ENCODE measurements at places on chromosomes 1 and 21. TPM values are rescaled to one million over a fixed set of nuclear protein-coding genes. Genes with fewer than 3 reads are reported as not detected.
A peak's percentile ranks its signal among the peaks of the same experiment; 100 is the strongest.

The ZMYND12 gene
- 0.91 TPM for total RNA-seq

The TMEM200B gene
- 28.3 TPM for total RNA-seq

The TFF3 gene
- not detected for total RNA-seq

The FMO1 gene
- not detected for total RNA-seq

The SHE gene
- 0.47 TPM for total RNA-seq

The PLA2G4A gene
- 10.1 TPM for total RNA-seq

The MRTO4 gene
- 32.0 TPM for total RNA-seq

The CNKSR1 gene
- total RNA-seq = 50.2 TPM

- no peak overlapping the region for H3K4me3 ChIP-seq
- no peak for DNase-seq
- peaks cover 5% of the 10 kb centered on the region for H3K27me3 ChIP-seq
- H3K27ac ChIP-seq = no peak overlapping the region
- H3K4me1 ChIP-seq = no peaks in the 10 kb centered on the region
- H3K36me3 ChIP-seq = no peaks in the 10 kb centered on the region
Measured at GRCh38 chr1:64410217-64410616, 59.7 kb upstream of the CACHD1 start.

DNA sequence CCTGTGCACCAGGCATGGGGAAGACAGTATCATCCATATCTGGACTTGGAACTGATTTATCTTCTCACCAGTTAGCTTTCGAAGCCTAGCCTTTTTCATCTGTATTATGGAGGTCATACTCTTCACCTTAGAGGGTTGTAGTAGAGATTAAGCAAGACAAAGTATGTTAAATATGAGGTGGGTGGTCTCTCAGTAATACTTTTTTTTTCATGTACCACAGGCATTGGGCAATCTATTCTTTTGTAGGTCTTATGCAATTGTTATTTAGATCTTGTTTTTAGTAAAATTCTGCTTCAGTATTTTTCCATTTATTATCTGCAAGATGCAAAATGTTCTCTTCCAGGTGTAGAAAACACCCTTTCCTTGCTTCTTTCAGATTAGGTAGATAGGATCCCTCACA lies 35.2 kb upstream of the OR2B11 start:
- H3K27ac ChIP-seq = no peak overlapping the region
- no peaks in the 10 kb centered on the region for H3K36me3 ChIP-seq
- DNase-seq = no peak
- peaks cover 43% of the 10 kb centered on the region for H3K27me3 ChIP-seq

GRCh38 chr1:223860051-223860622 lies 14.4 kb upstream of the TP53BP2 start:
- H3K27me3 ChIP-seq = no peaks in the 10 kb centered on the region
- no peak overlapping the region for H3K4me3 ChIP-seq
- H3K4me1 ChIP-seq = peaks cover 9% of the 10 kb centered on the region
- no peaks in the 10 kb centered on the region for H3K36me3 ChIP-seq
- no peak overlapping the region for H3K27ac ChIP-seq

DNA sequence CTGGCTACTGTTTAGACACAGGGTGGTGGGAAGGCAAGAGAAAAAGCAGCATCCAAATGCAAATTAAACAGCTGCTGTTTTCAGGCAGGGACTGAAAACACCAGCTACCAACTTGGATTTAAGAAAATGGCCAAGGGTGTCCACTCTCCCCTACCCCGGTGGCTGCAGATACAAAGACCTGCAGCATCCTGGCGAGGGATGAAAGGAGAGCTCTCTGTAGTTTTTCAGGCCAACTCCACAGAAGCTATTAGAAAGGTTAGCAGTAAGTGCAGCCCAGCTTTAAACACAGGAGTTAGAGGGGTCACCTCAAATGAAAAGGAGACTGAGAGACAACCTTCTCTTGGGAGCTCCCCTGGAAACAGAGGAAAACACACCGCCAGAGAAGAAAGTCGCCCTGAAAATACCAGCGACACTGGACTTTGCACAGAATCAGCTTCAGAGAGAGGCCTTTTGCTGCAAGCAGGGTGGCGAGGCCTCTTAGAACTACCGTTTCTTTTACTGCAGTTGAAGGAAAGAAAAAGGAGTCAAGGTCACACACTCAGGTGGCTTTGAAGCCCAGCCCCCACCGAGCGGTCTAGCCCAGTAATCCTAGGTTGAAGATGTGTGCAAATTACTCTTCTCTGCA lies 74.4 kb upstream of the TIAM1 start:
- no peaks in the 10 kb centered on the region for H3K27me3 ChIP-seq
- H3K27ac ChIP-seq = no peak overlapping the region
- H3K4me3 ChIP-seq = no peak overlapping the region
- H3K36me3 ChIP-seq = peaks cover 4% of the 10 kb centered on the region
- no peak for DNase-seq

GRCh38 chr1:50349242-50349565 lies 74.0 kb downstream of the DMRTA2 start:
- H3K4me3 ChIP-seq = no peak overlapping the region
- H3K27ac ChIP-seq = no peak overlapping the region
- H3K36me3 ChIP-seq = no peaks in the 10 kb centered on the region
- H3K27me3 ChIP-seq = peaks cover 53% of the 10 kb centered on the region
- DNase-seq = no peak
- no peaks in the 10 kb centered on the region for H3K4me1 ChIP-seq

DNA sequence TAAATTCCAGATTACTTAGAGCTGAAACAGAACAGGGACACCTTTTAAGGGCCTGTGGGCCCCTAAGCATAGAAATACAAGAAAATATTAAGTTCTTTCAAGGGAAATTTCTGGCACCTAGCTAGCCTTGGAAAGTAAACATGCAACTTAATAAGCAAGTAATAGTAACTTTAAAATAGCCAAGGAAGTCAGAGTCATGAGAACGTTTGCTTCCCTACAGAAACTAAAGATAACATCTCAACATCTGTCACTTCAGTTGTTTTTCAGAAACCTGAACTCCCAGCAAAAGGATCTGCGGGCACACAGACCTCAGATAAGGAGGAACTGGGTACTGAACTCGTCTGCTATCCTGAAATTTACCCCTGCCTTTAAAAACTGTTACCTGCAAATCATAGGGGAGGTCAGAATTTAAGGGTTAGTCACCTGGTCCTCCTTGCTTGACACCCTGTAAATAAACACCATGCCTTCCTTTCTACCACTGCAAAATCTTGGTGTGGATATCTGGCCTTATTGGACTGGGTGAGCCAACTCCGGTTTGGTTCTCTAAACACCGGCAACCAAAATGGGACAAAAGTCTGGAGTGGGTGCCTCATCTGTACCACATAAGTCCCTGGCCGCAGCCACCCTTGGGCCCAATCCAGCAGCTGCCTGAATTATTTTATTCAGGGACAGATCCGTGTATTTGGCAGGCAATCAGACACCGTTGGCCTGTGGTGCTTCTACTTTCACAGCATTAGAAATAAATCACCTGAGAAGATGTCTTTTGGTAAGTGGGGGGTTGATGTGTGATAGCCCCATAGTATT lies 27.9 kb downstream of the NRDC start:
- no peak for DNase-seq
- H3K4me3 ChIP-seq = no peak overlapping the region
- H3K27me3 ChIP-seq = no peaks in the 10 kb centered on the region
- peaks cover 10% of the 10 kb centered on the region for H3K4me1 ChIP-seq
- H3K27ac ChIP-seq = peak overlapping the region; percentile 59

DNA sequence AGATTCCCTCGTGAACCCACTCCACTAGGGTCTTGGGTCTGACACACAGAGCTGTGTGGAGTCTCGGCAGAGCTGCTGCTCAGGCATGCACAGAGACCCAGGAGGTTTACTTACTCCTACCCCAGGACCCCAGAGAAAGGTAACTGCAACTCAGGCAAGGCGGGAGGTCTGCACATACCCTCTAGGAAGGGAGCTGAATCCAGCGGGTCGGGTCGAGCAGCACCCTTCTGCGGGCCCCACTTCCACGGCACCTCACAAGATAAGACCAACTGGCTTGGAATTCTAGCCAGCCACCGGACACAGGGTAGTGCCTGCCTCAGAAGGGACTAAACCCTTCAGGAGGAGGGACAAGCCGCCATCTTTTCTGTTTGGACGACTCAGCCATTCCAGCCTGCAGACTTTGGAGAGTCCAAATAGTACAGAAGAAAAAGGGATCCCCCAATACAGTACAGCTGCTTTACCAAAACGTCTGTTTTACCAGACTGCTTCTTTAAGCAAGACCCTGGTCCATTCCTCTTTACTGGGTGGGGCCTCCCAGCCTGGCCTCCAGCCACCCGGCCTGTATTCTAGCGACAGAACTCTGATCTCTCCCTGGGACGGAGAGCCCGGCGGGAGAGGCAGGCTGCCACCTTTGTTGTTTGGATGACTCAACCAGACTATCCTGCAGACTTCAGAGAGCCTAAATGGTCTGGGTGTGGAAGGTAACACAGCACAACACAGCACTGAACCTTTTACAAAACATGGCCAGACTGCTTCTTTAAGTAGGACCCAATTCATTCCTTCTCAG lies 554.6 kb upstream of the BEND5 start:
- no peaks in the 10 kb centered on the region for H3K4me1 ChIP-seq
- no peak for DNase-seq
- no peak overlapping the region for H3K27ac ChIP-seq
- no peaks in the 10 kb centered on the region for H3K27me3 ChIP-seq
- H3K36me3 ChIP-seq = no peaks in the 10 kb centered on the region

DNA sequence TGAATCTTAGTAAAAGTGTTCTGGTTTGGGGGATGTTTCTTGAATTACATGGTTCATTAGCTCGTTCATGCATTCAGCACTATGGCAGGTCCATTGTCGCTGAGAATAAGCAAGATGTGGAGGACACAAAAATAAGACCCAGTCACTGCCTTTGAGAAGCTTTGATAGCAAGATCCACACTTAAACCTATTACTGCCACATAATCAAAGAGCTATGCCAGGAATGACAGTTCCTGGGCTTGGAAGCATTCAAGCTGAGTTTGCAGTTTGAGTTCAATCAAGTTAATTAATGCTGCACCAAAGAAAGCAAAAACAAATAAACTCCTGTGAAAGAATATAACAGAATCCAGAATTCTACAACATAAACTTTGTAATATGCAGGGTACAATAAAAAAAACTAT lies 131.8 kb downstream of the MIS18A start:
- DNase-seq = no peak
- H3K36me3 ChIP-seq = peaks cover 6% of the 10 kb centered on the region
- no peak overlapping the region for H3K27ac ChIP-seq
- no peak overlapping the region for H3K4me3 ChIP-seq

Measured in mesothelial cell of epicardium (in vitro differentiated cells).